Activated CD4-positive, alpha-beta T cell treated with anti-CD3 and anti-CD28 coated beads for 24 hours (primary cell): ENCODE measurements at places on chromosomes 4 and X.
A peak's percentile ranks its signal among the peaks of the same experiment; 100 is the strongest.

DNA sequence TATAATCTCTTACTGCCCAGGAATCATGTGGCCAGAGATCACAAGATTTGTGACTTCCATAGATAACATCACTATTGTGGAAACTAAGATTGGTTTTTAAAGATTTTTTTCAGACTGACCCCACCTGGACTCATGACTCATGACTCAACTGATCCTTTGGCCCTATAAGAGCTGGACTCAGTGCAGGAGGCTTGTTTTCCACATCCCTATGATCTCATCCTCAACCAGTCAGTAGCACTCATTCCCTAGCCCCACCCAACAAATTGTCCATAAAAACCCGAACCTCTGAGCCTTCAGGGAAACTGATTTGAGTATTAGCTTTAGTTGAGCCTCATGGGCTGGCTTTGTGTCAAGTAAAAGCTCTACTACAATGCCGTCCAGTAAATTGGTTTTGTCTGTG, 7.9 kb upstream of the NOCT start:
- no peak for DNase-seq

DNA sequence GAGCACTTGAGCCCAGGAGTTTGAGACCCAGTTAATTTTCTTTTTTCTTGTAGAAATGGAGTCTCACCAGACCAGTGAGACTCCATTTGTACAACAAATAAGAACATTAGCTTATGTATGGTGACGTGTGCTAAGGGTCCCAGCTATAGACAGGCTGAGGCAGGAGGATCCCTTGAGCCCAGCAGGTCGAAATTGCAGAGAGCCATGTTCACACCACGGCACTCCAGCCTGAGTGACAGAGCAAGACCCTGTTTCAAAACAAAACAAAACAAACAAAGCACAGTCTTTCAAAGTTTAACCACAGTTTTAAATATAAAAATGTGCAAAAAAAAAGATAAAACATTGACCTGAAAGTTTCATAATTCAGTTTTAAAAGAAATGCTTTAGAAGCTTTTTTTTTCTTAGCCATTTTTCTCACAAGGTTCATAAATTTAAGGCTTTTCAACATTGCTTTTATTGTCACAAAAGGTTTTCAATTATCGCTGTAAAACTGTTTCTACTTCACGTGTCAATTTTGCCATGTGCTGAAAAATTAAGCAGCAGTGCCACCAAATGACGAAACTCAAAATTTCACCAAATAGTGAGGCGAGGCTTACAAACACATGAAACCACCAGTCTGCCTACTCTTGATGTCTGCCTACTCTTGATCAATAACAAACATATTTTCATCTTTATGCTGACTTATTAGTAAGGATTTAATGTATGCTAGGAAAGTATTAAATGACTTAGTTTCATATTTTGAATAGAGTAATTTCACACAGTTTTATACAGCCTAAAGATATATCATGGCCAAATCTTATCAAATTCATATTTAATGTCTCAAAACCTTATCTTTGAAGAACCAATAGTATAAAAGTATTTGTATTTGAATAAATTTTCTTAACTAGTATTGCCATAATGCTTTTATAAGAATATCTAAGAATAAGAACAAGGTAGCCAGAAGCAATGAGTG, 126.3 kb downstream of the NEK1 start:
- DNase-seq: peak; percentile 15

DNA sequence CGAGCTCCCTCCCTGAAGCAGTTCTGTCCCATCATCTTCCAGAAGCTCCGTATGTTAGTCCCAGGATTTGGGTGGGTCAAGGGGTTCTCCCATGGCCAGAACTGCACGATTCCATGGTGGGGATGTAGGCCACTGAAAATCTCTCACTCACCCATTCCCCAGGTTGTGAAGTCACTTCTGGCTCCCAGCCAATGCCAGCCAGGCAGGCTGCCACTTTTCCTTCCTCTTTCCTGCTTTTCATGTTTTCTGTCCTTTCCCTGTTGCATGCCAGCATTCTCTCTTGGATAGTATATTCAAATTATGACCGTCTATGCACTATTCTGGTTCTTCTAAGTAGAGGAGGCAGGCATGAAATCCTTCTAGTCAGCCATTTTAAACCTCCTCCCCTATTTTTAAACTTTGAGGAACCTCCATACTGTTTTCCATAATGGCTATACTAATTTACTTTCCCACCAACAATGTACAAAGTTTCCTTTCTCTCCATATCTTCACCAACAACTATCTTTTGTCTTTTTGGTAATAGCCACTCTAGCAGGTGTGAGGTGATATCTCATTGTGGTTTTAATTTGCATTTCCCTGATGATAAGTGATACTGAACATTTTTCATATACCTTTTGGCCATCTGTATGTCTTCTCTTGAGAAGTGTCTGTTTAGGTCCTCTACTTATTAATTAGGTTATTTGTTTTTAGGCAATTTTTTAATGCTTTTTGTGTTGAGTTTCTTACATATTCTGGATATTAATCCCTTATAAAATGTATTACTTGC, 182.1 kb upstream of the TET2 start:
- DNase-seq: no peak

GRCh38 chr4:19700992-19701391, 550.7 kb upstream of the SLIT2 start:
- DNase-seq: no peak
